NCI-H460 (cell line): ENCODE measurements at places on chromosomes 13 and 19. TPM values are rescaled to one million over a fixed set of nuclear protein-coding genes. Genes with fewer than 3 reads are reported as not detected.

Gene CPT1C
- 1.7 and 2.2 TPM in 2 replicates for total RNA-seq

Gene ANGPTL8
- total RNA-seq = not detected in 2 replicates

Gene PSG1
- total RNA-seq = not detected in 2 replicates

Gene F2RL3
- total RNA-seq = not detected in 2 replicates

Gene REX1BD
- total RNA-seq = 27.9 and 46.6 TPM in 2 replicates

Gene ZNF529
- total RNA-seq = 4.7 and 5.6 TPM in 2 replicates

Gene IFNL1
- not detected in 2 replicates for total RNA-seq

Gene LRP3
- 9.9 and 10.4 TPM in 2 replicates for total RNA-seq

Gene CALR
- total RNA-seq = 378 and 410 TPM in 2 replicates

Gene ZNF560
- total RNA-seq = not detected in 2 replicates

Gene ZNF540
- 0.30 and 0.61 TPM in 2 replicates for total RNA-seq

Gene PRR36
- total RNA-seq = 0.43 TPM in 1 of 2 replicates, not detected in the other

Gene CBY2
- total RNA-seq = 0.81 and 1.1 TPM in 2 replicates

Gene TEKTIP1
- not detected in 2 replicates for total RNA-seq

Gene ZNF90
- not detected in 2 replicates for total RNA-seq

Gene ADM5
- 3.1 and 3.2 TPM in 2 replicates for total RNA-seq

Gene CD79A
- not detected in 2 replicates for total RNA-seq

Gene LENG9
- 6.2 and 8.2 TPM in 2 replicates for total RNA-seq

Gene CNOT3
- 12.3 and 19.2 TPM in 2 replicates for total RNA-seq

Gene SIAH3
- not detected in 2 replicates for total RNA-seq
